ENCODE measurements at places on chromosomes 3 and 15.
A peak's percentile ranks its signal among the peaks of the same experiment; 100 is the strongest.

DNA sequence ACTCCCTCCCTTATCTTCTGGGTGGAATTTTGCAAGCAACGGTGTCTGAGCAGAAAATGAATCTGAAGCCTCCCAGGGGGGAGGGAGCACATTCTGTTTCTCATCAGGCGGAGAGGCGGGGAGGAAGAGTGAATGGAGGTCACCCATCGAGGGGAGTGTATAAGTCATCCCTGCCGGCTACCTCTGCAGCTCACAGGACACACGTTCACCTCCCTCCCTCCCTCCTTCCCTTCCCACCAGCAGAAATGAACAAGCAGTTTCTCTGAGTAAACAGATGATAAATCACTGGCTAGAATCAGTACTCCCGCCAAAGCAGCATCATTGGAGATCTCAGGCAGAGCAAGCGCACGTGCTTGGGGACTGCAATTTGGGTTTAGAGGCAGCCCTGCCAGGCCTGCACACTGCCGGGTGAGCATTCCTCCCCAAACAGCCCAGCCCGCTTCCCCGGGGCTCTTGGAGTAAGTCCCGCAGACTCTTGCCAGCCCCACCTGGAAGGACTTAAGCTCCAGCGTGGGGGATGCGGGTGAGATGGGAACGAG lies 38.3 kb downstream of the CPN2 start:
- no peak for DNase-seq

DNA sequence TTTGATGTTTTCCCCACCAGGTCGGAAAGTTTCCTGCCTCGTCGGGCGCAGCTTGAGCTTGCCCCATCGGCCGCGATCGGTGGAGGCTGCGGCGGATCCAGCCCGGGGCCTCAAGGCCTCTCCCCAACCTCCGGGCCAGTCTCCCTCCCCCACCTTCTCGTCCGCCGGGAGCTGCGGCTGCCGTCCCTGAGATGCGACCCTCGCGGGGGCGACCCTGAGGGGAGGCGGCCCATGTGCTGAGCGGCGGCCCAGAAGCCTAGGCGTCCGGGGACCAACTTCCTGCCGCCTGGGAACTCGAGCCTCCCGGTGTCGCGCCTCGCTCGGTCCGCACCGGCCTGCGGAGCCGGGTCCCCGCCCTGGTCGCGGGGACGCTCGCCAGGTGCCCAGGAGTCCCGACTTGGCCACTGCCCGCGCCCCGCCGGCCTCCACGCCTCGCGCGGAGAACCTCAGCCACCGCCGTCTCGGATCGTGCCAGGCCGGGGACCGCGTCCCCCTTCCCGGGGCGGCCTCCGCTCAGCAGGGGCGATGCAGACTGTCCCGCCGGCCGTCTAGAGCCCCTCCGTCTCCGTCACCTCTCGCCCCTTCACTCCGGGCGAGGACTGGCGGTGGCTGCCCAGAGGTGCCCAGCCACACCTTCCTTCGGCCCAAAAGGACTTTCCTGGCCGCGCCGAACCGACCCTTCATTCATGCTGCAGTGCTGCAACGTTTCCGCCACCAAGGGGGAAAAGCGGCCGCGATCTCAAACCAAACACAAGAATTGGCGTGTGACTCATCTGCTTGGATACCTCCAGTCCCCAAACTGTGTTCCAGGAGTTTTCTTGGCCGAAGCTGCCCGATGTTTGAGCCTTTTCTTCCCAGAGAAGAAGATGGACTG lies 656 bp downstream of the SLMAP start:
- peak; percentile 0 for DNase-seq

DNA sequence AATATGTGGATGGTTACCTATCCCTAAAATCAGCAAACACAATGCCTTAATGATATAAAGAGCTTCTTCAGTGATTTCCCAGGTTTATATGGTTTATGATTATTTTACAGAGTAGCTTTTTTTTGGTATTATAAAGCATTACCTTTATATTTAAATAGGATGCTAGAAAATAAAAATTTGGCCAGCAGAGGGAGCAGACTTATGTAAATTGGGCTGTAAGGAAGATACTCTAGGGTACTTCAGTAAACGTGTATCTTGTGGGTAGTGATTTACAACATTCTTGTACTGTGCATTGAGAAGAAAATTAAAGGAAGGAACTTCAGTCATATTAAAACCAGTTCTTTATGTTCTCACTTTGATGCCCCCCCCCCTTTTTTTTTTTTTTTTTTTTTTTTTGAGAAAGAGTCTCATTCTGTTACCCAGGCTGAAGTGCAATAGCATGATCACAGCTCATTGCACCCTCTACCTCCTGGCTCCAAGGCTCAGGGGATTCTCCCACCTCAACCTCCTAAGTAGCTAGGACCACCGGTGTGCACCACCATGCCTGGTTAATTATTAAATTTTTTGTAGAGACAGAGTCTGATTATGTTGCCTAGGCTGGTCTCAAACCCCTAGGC lies 167.9 kb downstream of the BBX start:
- DNase-seq = no peak

DNA sequence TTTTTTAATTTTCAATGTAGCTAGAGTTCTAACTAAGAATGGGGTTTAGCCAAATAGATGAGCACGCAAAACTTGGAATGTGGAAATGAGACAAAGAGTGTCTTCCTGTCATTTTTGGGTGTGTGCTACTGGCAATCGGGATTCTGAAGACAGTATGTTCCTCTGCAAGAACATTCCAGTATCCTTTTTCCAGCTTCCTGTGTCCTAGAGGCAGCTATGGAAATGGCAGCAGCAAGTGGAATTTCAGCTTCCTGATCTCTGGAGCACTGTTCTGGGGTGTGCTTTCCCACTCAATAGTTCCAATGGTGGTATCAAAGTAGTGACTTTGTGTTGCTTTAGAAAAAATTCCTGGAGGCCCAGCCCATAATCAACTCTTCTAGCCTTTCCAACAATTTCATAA lies 642.9 kb upstream of the KCNMB2 start:
- DNase-seq = no peak

GRCh38 chr3:2984831-2985220 lies 125.3 kb downstream of the IL5RA start:
- DNase-seq = no peak

DNA sequence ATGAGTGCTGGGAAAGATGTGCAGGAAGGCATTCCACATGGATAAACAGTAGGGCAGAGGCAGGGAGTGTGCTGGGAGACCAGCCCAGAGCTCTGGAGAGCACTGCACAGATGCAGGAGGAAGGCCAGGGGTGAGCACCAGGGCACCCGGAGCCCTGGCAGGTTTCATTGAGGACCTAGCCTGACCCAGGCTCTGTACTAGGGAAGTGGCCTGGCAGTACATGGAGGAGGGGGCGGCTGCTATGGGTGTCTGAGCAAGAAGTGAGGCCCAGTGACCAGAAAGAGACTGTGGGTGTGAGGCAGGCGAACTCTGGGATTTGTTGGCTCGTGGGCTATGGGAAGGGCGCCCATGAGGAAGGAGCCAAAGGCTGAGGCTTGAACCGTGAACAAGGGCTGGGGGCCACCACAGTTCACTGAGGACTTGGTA lies 139.1 kb downstream of the DNAJB8 start:
- no peak for DNase-seq

- DNase-seq = no peak
Measured at GRCh38 chr3:161557445-161558150, 61.0 kb downstream of the OTOL1 start.

- no peak for DNase-seq
Measured at GRCh38 chr3:134302674-134303073, 52.0 kb upstream of the RYK start.
